Thoracic aorta (tissue), 2 donors: ENCODE measurements at places on chromosomes 3 and 15. TPM values are rescaled to one million over a fixed set of nuclear protein-coding genes. Genes with fewer than 3 reads are reported as not detected.

GRCh38 chr3:8097690-8098089, 403.9 kb upstream of the LMCD1 start:
- H3K27ac ChIP-seq, result no peak overlapping the region
- no peaks in the 10 kb centered on the region for H3K27me3 ChIP-seq
- no peak for DNase-seq
- H3K4me3 ChIP-seq, result no peak overlapping the region

Gene RPS17
- total RNA-seq, result 887 TPM

Gene RBMS3
- total RNA-seq, result 186 TPM

DNA sequence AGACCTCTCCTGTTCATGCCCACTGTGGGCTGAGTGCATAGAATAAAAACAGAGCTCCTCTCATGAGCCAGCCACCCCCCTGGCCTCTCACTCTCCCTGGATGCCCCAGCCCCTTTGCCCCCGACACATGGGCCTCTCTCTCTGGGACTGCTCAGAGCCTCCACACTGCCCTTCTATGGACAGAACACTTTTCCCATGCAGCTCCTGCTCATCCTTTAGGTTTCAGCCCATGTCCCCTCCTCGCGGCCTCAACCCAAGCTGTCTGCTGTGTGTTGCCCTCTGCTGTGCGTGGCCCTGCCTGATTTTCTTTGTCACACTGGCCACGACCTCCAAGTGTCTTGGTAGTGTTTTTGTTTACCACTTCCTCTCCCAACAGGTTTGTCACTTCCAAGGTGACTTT, 20.7 kb upstream of the PRR23E start:
- H3K27me3 ChIP-seq, result no peaks in the 10 kb centered on the region
- peaks cover 21% of the 10 kb centered on the region for H3K4me1 ChIP-seq
- H3K36me3 ChIP-seq, result no peaks in the 10 kb centered on the region
- DNase-seq, result no peak
- no peak overlapping the region for H3K27ac ChIP-seq
- no peak overlapping the region for H3K4me3 ChIP-seq

Gene MUC4
- not detected for total RNA-seq

- H3K27me3 ChIP-seq, result no peaks in the 10 kb centered on the region
- H3K4me3 ChIP-seq, result no peak overlapping the region
- H3K36me3 ChIP-seq, result no peaks in the 10 kb centered on the region
- no peak for DNase-seq
- no peaks in the 10 kb centered on the region for H3K4me1 ChIP-seq
- H3K27ac ChIP-seq, result no peak overlapping the region
Measured at GRCh38 chr3:19030522-19030839, 117.8 kb upstream of the KCNH8 start.

DNA sequence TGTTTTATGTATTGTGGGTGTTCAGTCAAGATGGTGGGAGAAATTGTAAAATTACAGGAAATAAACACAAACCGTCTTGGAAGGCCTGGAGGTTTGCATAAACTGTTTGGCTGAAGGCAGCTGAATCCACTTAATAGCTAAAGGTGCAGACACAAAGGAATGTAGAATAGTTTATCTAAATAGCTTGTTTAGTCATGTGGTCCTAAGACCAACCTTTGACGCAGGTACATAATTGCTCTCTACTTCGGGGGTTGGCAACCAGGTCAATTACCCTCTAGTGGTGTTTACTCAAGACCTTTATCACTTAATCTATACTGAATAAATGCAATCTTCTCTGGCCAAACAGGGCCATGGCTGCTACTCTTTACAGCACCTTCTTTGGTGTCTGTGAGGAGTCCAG, 502.8 kb downstream of the IGSF11 start:
- H3K4me1 ChIP-seq, result no peaks in the 10 kb centered on the region
- DNase-seq, result no peak
- no peak overlapping the region for H3K4me3 ChIP-seq
- H3K27me3 ChIP-seq, result no peaks in the 10 kb centered on the region

- no peaks in the 10 kb centered on the region for H3K27me3 ChIP-seq
- no peak for DNase-seq
- H3K27ac ChIP-seq, result no peak overlapping the region
Measured at GRCh38 chr3:183151086-183151485, 11.4 kb downstream of the LAMP3 start.

GRCh38 chr15:52527911-52528563, 643 bp downstream of the MYO5A start:
- H3K4me1 ChIP-seq, result peaks cover 10% of the 10 kb centered on the region
- no peak for DNase-seq
- peak overlapping the region; percentile 56 for H3K27ac ChIP-seq
- H3K27me3 ChIP-seq, result no peaks in the 10 kb centered on the region
- H3K36me3 ChIP-seq, result no peaks in the 10 kb centered on the region

DNA sequence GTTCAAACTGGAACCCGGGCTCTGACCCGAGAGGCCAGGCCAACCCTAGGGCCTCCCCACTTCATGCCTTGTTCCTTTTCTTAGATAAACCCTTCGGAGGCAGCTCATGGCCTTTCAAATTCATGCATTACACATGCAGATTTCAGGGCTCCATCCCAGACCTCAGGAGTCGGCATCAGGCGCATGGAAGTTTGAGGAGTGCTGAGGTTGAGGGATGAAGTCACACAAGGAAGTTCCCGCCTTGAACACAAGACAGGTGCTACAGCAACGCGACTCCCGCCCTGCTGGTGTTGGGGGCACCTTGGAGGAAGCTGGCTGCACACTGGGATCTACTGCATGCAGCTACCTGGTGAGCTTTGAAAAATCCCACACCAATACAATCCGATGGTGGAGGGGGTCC, 245.2 kb upstream of the LYSMD4 start:
- H3K4me1 ChIP-seq, result no peaks in the 10 kb centered on the region
- H3K36me3 ChIP-seq, result no peaks in the 10 kb centered on the region
- no peak for DNase-seq

Gene A4GNT
- not detected for total RNA-seq

- no peak overlapping the region for H3K4me3 ChIP-seq
- no peak for DNase-seq
- no peaks in the 10 kb centered on the region for H3K27me3 ChIP-seq
- H3K27ac ChIP-seq, result no peak overlapping the region
Measured at GRCh38 chr3:32148351-32148750, 41.9 kb downstream of the GPD1L start.

Gene ROPN1
- total RNA-seq, result not detected

DNA sequence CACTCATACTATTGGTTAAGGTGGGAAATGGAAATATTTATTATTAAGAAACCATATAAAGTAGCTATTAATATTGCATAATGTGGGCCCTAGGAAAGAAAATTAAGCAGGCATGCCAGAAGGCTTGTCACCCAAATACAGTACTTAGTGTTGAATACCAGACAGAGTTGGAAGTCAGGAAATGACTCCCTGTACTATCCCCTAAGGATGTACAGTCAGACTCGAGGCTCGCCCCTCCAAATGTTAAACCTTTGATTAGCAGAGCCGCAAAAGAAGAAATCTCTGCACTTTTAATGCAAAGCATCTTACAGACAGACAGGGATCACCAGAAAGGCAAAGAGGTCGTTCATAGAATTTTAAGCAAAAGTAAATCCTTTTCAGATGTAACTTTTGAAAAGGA, 11.3 kb upstream of the RBSN start:
- H3K27me3 ChIP-seq, result no peaks in the 10 kb centered on the region
- H3K4me1 ChIP-seq, result no peaks in the 10 kb centered on the region
- no peak overlapping the region for H3K4me3 ChIP-seq
- no peak overlapping the region for H3K27ac ChIP-seq
- no peaks in the 10 kb centered on the region for H3K36me3 ChIP-seq
